ENCODE measurements at places on chromosomes 16 and 17.

GRCh38 chr16:10098991-10099390 lies 83.2 kb downstream of the GRIN2A start:
- DNase-seq, result no peak

- DNase-seq, result no peak
These were observed 56.1 kb upstream of the ENDOV start for GRCh38 chr17:80358861-80359260.

GRCh38 chr17:75695830-75696271 lies 25.4 kb upstream of the ITGB4 start:
- no peak for DNase-seq

DNA sequence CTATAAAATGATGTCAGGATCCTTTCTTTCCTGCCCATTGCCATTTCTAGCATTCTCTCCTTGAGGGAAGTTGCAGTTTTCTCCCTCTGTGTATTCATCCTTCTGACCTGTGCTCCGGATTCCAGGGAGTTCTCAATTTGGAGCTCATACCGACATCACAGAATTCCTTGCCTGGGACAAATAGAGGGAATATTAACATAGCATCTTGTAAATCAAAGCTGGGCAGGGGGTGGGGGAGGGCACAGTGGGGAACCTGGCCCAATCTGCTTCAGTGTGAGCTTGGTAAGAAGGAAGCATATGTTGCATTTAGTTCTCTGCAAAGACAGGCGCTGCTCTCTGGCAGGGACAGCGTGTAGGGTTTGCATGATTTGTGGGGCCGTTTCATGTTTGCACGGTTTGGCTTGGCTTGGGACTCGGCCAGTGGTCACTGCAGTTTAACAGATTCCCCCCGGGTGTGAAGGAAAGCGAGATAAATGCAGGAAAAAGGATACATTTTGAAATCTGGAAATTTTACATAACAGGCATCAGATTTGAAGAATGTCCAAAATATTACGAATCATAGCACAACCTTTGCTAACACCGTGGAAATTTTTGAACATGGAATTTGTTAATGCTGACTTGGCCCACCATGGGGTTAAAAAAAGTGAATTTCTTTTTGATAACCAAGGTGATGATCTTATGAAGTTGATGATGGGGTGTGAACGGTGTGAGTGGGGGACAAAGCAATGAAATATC lies 178.0 kb downstream of the WWOX start:
- DNase-seq, result no peak

DNA sequence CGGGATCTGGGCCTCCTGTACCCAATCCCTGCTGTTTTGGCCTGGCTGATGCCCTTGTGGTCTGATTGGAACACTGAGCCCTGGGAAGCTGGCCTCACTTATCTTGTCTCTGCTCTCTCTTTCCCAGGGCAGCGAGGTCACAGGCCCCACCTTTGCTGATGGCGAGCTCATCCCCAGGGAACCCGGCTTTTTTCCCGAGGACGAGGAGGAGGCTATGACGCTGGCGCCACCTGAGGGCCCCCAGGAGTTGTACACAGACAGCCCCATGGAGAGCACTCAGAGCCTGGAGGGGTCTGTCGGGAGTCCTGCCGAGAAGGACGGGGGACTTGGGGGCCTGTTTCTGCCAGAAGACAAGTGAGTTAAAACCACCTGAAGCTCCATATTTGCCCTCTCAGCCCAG lies 126.0 kb downstream of the RAB11FIP4 start:
- DNase-seq, result no peak

Data from LNCaP clone FGC (cell line).